ENCODE measurements at places on chromosomes 11 and 22.

- no peak for DNase-seq
Observed at GRCh38 chr11:125082040-125082439, 18.9 kb downstream of the SLC37A2 start.

DNA sequence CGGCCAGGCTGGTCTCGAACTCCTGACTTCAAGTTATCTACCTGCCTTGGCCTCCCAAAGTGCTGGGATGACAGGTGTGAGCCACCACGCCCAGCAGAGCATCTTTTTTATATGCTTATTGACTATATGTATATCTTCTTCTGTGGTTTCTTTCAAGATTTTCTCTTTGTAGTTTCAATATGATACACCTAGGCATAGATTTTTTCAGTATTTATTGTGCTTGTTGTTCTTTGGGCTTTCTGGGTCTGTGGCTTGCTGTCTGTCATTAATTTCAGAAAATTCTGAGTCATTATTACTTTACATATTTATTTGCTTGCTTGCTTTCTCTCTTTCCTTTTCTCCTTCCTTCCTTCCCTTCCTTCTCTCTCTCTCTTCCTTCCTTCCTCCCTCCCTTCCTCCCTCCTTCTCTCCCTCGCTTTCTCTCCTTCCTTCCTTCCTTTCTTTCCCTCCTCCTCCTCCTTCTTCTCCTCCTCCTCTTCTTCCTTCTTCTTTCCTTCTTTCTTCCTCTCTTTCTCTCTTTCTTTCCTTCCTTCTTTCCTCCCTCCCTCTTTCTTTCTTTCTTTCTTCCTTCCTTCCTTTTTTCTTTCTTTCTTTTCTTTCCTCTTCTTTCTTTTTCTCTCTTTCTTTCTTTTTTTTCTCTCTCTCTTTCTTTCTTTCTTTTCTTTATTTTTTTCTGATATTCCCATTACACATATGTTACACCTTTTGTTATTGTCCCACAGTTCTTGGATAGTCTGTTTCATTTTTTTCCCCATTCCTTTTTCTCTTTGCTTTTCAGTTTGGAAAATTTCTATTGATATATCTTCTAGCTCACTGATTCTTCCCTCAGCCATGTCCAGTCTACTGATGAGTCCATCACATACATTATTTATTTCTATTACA is 10.9 kb upstream of the DCHS1 start:
- no peak for DNase-seq

GRCh38 chr22:17403906-17404305 is 34.6 kb downstream of the CECR2 start:
- no peak for DNase-seq

GRCh38 chr22:49244466-49245420 is 582.9 kb downstream of the BRD1 start:
- no peak for DNase-seq

DNA sequence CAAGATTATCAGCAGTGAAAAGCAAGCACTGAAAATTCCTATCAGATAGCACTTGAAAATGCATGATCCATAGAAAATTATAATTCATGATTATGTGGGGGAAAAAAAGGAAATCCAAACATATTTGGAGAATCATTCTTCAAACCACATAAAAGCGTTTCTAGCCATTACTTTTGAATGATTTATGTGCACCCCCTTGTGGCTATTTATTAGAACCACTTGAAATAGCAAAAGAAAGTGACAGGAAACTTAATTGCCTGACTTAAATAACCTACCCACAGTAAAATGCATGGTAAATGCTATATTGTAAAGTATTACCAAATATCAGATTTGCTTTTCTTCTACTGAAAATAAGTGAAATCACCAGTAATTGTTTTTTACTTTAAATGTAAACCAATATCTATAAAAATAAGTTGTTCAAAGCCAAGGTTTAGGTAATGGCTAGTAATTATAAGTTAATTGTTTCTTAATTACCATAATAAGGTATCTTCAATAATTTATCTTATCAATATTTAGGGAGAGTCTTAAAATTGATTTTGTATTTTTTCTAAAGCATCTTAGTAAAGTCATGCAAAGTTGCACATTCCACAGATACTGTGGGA is 168.5 kb downstream of the ARHGAP42 start:
- DNase-seq = peak; percentile 62

DNA sequence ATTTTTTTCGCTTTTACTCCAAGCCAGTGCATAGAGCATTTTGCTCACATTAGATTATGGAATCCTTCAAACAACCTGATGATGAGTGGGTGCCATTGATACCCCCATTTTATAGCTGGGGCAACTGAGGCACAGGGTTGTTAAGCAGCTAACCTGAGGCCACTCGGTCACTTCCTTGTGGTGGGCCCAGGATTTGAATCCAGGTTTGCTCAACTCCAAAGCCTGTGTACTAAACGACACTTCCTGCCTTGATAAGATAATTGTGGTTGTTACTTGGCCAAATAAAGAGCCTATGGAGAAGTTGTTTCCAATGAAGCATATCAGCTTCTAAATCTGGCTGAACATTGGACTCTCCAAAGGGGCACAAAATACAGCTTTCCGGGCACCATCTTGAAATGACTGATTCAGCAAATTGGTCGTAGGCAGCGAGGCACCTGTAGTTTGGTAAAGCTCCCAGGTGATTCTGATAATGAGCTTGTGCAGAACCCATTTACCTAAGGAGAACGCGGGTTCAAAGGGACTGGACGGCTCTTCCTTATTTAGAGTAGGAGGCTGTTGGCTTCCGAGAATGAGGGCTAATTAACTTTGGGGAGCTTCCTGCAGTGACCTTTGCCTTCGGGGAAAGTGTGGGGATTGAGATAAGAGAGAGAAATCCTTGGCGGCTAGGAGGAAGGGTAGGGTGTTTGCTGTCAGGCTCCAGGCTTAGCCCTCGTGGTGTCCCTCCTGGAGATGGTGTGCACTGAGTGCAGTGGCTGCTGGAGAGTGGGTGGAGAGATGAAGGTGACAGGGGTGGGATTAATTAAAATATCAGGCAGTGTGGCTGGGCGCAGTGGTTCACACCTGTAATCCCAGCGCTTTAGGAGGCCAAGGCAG is 17.5 kb upstream of the EHF start:
- DNase-seq = peak; percentile 62

- no peak for DNase-seq
Observed at GRCh38 chr22:44404341-44405020, 91.7 kb upstream of the SHISAL1 start.

GRCh38 chr22:30424534-30425326 is 838 bp upstream of the MTFP1 start:
- peak; percentile 41 for DNase-seq

- no peak for DNase-seq
Observed at GRCh38 chr11:64395545-64396078, 36.6 kb downstream of the RPS6KA4 start.

- no peak for DNase-seq
Observed at GRCh38 chr11:74559110-74559933, 33.1 kb upstream of the POLD3 start.

- no peak for DNase-seq
Observed at GRCh38 chr11:27227736-27228135, 135.3 kb downstream of the CCDC34 start.

DNA sequence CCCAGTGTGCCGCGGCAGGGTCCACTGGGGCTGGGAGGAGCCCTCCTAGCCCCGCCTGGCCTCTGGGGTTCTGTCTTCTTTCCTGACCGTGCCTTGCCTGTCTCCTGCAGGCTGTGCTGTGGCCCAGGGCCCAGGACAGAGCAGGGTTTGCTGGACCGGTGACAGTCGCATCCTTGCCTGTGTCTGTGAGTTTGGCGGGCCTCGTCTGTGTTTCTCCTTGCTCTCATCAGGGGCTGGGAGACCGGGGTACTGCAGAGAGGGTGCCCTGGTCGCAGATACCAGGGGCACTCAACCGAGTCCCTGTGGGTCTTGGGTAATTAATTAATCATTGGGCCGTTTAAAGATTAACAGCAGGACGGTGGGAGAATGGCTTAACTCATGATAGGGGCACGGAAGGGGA is 29.9 kb downstream of the RPL3 start:
- DNase-seq = no peak

DNA sequence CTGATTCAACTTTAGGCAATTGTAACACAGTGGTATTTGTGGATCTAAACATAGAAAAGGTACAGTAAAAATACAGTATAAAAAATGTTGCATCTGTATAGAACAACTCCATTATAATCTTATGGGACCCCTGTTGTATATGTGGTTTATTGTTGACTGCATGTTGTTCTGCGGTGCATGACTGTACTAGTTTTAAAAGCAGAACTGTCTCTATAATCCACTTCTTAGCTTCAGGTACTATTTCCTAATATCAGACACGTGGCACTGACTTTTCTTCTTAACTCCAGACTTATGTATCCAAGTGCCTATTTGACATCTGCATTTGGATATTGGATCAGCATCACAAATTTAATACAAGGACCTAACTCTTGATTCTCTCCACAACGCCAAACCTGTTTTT is 41.1 kb downstream of the PACS1 start:
- DNase-seq = no peak

DNA sequence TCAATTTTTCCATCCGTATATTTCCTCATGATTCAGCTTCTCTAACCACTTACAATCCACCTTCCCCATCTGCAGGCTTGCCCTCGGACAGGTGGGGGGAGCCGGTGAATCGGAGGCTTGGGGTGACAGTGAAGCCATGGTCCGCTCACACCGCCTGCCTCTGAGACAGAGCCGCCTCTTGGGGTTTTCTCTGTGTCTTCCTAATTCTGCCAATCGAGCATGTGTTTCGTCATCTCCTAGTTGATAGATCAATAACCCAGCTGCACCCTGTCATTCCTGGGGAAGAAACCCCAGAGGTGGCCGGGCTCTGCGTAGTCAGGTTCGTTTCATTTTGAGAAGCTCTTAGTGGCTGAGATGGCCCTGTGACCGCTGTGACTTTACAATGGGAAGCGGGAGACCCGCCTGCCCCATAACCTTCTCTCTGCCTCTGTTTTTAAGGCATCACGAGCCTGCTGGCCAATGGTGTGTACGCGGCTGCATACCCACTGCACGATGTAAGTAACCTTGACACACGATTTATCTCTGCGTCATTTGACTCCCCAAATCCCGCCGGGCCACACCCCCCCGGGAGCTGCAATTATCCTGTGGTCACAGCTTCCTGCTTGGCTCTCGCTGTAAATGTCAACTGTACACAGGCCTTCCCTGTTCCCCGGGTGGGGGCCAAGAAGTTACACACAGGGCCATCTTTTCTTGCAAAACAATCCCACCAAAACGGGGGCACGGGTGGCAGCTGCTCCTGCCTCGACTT is 33.3 kb downstream of the ANO1 start:
- peak; percentile 35 for DNase-seq

- DNase-seq = no peak
Observed at GRCh38 chr11:110160016-110160415, 66.8 kb downstream of the ZC3H12C start.

DNA sequence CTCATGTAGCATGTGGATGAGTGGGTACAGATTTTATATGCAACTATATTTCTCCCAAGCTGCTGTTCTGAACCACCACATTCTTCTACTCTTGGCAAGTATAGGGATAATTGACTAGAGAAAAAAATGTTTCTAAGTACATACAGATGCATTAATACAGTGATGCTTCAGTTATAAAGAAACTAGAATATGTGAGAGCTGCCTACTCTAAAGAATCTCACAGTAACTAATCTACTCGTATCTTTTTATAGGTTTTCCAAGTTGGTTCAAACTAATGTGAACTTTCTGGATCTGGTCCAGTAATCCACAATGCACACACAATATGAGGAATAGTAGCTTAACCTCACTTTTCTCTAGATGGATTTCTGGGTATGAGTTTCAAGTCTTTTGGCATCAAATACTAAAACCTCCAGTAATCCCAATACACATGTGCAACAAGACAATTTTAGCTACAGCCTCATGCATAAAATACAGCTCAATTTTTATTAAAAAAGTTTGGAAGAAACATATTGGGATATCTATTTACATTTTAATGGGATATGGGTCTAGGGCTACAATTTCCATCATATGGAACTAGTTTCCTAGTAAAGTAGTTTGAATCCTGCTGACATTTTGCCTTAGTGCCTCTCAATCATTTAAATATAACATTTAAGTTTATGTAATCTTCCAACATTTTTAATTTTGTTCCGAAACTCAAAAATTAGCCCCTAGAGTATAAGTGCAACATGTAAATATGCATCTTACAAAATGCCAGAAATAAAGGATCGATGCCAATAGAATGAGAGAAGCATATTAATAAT is 2209.7 kb downstream of the LRRC4C start:
- no peak for DNase-seq

- no peak for DNase-seq
Observed at GRCh38 chr11:62022211-62022610, 54.8 kb upstream of the FTH1 start.

- DNase-seq = no peak
Observed at GRCh38 chr22:46657996-46658947, 38.1 kb downstream of the GRAMD4 start.

GRCh38 chr11:109209572-109209971 is 212.4 kb upstream of the C11orf87 start:
- no peak for DNase-seq

- no peak for DNase-seq
Observed at GRCh38 chr11:111733611-111734088, 32.5 kb downstream of the PPP2R1B start.

DNA sequence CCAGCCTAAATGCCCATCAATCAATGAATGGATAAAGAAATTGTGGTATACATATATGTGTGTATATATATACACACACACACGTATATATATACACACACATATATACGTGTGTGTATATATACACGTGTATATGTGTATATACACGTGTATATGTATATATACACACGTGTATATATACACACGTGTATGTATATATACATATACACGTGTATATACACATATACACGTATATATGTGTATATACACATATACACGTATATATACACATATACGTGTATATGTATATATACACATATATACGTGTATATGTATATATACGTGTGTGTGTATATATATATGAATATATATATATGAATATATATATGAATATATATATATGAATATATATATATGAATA is 54.1 kb downstream of the C2CD3 start:
- no peak for DNase-seq

GRCh38 chr22:41932353-41932752 is 5.7 kb upstream of the TNFRSF13C start:
- no peak for DNase-seq

GRCh38 chr22:46175631-46176030 is 25.3 kb downstream of the PPARA start:
- DNase-seq = no peak

DNA sequence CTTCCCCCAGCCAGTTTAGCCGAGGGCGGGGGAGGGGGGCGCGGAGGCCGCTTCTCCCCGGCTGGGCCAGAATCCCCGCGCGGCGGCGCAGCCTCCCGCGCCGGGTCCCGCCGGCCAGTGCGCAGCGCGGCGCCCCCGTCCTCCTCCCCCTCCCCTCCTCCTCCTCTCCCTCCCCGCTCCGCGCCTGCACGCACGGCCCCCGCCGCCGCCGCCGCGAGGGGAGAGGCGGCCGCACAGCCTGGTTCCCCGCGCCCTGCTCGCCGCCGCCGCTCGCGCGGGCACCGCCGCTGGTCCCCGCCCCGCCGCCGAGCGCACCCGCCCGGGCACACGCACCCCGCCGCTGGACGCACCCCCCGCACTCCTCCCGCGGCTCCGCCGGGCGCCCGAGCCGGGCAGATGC is at the start of gene FLRT1:
FLRT1 (plus strand) TSS at position 356 of the 400 bp plus-strand sequence. CDS start 80,337 bp downstream, outside the sequence.
- no peak for DNase-seq

- DNase-seq = no peak
Observed at GRCh38 chr11:34576331-34576730, 44.6 kb upstream of the EHF start.

- no peak for DNase-seq
Observed at GRCh38 chr11:78577495-78577894, 2.8 kb upstream of the NARS2 start.

Data from LoVo (cell line).